ENCODE measurements at places on chromosomes 11 and 22.

DNA sequence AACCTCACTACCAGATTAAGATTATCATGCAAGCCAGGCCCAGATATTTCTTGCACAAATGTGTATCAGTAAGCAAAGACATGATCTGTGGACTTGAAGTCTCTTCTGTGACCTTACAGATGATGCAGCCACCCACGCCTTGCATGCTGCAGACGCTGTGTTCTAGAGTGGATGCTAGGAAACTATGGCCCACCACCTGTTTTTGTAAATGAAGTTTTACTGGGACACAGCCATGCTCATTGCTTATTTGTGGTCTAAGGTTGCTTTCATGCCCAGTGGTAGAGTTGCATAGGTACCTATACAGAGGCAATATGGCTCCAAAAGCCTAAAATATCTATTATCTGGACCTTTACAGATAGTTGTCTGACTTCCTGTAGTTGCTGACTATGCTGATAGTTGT lies 47.5 kb upstream of the SORL1-AS1 start:
- no peak for DNase-seq

- no peak for DNase-seq
Measured at GRCh38 chr11:86799680-86800075, 664 bp upstream of the PRSS23 start.

DNA sequence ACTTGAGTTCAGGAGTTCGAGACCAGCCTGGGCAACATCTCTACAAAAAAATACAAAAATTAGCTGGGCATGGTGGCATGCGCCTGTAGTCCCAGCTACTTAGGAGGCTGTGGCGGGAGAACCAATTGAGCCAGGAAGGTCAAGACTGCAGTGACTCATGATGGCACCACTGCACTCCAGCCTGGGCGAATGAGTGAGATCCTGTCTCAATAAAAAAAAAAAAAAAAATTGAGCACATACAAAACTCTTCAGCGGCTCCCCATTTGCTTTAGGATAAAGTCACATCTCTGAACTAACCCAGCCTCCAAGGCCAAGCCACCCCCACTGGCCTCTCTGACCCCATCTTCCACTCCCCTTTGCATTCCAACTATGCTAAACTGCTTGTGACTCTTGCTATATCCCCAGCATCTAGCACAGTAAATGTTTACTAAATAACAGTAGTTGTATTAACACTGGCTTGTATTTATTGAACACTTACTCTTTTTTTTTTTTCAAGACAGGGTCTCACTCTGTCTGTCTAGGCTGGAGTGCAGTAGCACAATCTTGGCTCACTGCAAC lies 28.9 kb downstream of the CREB3L1 start:
- DNase-seq: no peak

DNA sequence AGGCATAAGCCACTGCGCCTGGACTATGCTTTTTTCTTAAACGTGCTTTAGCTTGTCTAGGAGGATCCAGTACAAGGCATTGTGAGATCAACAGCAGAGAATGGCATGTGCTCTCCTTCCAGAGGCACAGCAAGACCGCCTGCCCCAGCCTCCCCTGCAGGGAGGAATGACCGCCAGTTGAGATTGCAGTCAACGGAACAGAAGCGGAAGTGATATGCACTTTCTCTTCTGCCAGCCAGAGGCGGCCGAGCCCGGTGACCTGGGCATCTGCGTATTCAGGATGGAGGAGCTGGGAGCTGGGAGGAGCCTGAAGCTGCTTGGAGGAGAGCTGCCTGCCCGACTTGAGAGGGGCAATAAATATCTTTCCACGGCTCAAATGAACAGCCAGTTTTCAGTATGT lies 243.0 kb downstream of the CTTN start:
- no peak for DNase-seq

DNA sequence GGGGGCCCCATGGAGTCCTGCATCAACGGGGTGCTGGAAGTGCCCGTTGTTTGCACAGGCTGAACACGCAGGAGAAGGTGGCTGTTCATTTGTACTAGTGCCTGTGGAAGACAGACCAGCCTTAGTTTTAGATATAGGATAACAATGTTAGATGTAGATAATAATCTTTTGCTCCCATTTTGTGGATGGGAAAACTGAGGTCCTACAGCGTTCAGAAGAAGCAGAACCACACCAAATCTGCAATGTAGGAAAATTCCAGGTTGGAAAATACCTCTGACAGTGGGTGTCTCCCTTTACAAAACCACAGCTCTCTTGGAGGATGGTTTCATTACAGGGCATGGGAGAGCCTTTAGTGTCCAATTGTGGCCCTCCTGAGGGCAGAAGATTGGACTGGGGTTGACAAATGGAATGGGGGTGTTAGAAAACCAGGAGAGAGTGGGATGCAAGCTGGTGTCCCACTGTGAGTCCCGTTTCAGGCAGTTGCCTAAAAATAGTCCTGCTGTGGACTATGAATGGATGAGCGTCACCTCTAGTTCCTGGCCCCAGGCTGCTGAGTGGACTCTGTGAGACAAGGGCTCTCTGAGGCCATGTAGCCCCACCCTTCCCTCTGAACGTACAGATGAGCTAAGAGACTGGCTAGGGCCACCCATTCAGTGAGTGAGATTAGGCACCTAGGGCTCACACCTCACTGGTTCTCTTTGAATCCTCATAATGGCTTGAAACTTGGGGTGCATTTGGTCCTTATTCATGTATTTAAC lies 508.8 kb downstream of the MN1 start:
- no peak for DNase-seq

GRCh38 chr11:117191680-117192400 lies 7.3 kb upstream of the TAGLN start:
- DNase-seq: no peak

DNA sequence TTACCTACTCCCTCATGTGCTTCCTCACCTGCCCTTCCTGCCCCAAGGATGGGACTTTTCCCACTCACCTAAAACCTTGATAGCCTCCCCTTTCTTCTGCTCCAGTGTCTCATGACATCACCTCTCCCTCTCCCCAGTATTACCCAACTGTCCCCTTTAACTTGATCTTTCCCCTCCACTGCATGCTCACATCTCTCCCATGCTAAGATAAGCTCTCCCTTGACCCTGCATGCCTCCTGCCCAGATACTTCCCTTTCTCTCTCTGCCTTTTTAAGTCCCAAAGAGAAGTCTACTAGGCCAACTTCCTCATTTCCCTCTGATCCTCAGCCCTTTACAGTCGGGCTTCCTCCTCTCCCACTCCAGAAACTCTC lies 14.8 kb downstream of the CD3E start:
- DNase-seq: no peak

DNA sequence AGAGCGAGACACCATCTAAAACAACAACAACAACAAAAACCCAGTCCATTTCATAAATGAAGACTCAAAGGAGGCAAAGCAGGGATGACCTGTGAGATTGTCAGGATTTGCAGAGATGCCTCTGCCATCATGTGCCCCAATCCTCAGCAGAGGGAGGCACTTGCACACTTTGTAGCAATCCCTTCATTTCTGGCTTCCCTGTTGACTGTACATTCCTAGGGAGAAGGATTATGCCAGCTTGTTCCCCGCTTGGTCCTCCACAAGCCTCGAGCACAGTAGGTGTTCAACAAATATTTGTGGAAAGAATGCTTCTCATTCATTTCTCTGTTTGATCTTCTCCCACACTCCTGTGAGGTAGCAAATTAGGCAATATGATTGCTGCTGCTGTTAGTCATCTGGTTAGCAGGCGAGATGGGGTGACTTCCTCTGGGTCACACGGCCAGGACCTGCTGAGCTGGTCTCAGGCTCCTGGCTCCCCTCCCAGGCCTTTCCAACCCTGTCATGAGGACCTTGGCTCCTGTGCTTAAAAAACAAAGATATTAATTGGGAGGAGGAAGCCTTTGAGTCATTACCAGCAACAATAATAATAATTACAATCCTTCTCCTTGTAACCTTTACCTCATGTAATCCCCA lies 34.1 kb downstream of the LIF start:
- no peak for DNase-seq

DNA sequence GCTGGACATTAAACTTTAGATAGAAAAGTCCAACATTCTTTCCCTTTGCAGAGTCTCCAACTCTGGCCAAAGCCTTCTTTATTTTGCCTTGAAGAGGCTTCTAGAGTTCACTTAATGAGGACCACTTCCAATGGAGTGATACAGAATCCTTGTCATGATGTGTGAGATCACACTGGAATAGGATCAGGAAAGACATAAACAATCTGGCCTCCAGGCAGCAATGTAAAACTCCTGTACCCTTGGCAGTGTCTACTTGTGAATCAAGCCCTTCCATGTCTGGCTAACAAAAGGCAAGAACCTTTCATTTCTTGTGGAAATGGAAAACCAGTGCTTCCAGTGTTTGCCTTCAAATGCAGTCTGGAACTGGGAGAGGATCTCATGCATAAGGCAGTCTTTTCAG lies 56.5 kb upstream of the FIBIN start:
- no peak for DNase-seq

- no peak for DNase-seq
Measured at GRCh38 chr11:48025293-48025983, 45.1 kb downstream of the PTPRJ start.

- no peak for DNase-seq
Measured at GRCh38 chr11:27904358-27905055, 203.4 kb downstream of the KIF18A start.

DNA sequence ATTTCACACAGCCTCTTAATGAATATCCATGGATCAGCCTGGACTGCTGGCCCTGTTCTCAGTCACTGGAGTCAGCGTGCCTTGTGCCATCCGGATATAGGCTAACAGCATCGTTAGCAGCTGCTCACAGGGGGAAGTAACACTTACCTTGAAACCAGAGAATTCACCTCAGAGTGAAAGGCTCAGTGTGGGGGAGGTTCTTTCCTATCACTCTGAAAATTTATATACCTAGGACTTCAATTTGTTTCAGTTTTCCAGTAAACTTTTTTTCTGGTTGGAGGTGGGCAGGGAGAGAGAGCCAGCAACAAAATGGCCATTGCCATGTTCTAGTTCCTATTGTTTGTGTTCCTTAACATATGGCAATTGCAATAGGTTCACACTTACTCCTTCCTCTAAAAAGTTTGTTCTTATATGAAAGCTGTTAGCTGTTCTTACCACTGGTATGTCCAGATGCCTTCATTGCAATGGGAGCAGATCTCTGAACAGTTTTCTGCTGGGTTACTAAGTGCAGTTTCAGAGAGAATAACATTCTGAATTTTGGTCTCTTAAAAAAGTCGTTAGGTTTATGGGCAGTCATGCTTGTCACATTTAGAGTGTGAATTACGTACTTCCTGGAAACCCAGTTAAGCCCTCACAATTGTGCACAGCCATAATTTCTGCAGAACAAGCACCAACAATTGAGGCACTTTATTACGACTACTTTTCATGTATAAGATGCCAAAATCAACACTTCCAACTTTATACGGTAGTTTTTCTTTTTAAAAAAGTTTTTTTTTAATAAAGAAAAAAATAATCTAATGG lies 247.6 kb downstream of the CADM1 start:
- DNase-seq: peak; percentile 21

- DNase-seq: no peak
Measured at GRCh38 chr11:16896729-16897469, 117.3 kb downstream of the PLEKHA7 start.

DNA sequence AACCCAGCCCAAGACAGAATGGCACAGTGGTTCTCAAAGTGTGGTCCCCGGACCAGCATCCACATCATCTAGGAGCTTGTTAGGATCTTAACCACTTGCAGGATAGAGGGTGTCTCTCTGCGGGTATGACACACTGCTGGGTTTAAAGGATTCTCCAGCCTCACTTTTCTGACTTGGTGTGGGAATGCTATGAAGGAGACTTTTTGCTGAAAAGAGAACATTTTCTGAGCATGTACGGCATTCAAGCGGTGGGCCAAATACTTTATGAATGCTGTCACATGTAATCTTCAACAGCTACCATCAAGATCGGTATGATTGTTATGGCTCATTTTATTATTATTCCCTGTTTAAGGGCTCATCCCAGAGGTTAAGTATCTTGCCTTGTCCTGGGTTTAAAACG lies 1.8 kb upstream of the CD82 start:
- DNase-seq: no peak

DNA sequence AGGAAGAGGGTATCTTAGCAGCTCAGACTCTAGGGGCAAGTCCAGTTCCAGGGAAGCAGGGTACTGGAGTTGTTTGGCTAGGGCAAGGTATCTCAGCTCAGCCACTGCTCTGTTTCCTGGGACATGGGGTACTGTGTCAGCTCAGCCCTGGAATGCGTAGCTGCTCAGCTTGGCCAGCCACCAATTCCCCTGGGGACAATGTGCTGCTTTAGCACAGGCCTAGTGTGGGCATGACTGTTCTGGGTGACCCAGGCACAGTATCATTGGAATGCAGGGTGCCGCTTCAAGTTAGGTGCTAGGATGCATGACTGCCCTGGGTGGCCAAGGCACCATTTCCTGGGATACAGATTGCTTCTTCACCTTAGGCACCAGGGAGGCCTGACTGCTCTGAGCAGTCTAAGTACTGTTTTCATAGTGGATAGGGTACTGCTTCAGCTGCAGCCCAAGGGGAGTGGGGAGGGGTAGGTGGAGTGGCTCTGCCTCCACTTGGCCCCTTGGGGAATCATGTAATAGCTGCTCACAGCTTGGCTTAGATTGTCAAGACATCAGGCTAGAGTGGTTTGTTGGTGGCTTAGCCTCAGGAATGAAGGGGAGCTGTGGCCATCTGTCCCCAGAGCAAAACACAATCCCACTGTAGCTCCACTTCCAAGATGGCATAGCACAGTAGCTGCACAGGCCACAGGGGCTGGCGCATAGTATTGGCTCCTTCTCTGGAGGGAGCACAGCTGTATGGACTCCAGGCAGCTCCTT lies 36.0 kb downstream of the MADD start:
- no peak for DNase-seq

GRCh38 chr22:30390974-30391691 lies 3.9 kb upstream of the RNF215 start:
- peak; percentile 27 for DNase-seq

- DNase-seq: no peak
Measured at GRCh38 chr11:111836721-111837120, 34.7 kb downstream of the ALG9 start.

DNA sequence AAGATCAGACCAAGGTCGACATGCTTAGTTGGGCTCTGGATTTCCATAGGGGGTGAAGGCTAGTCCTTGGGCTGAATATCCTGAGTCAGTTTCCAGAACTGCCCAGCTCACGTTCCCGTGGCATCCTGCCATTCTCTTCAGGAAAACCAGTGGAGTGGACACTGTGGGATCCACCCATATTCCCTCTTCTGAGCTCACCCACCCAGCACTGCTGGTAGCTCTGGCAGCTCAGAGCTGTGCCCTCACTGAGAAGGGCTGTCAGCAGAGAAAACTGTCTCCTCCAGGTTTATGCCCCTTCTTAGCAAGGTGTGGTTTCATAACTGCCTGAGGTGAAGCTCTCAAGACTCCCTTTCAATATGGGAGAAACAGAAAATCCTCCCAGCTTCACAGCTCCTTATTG lies 111.7 kb downstream of the GGTLC2 start:
- DNase-seq: no peak

- DNase-seq: no peak
Measured at GRCh38 chr22:36177160-36177559, 16.6 kb upstream of the APOL3 start.

- DNase-seq: no peak
Measured at GRCh38 chr22:30336752-30337460, 10.2 kb upstream of the TBC1D10A start.

DNA sequence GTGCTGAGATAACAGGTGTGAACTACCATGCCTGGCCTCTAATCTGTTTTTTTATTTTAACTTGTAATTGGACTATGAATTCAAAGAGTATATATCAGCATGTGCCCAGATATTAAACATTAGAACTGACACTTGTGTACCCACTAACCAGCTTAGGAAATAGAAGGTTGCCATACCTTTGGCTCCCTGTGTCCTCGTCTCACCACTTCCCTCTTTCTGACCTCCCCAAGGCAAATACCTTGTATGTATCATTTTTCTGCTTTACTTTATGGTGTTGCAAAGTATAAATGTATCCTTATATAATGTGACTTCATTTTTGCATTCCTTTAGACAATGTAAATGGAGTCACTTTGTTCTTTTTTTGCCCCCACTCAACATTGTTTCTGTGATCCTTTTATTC lies 9.1 kb downstream of the PPP6R3 start:
- no peak for DNase-seq

Measured in NCI-H2029 treated with DMSO at 0.1 percent for 48 hours (cell line).